Large intestine (tissue), 12 donors: ENCODE measurements at places on chromosomes 6 and 20.

- no peaks in the 10 kb centered on the region for H3K36me3 ChIP-seq
- H3K27me3 ChIP-seq, result no peaks in the 10 kb centered on the region
- H3K27ac ChIP-seq, result no peak overlapping the region
Observed at GRCh38 chr20:44170816-44171410, 16.1 kb downstream of the JPH2 start.

- peak; percentile 14 for DNase-seq
- H3K36me3 ChIP-seq, result peaks cover 35% of the 10 kb centered on the region
- H3K4me1 ChIP-seq, result peaks cover 12% of the 10 kb centered on the region
Observed at GRCh38 chr6:33577106-33577535, 3.0 kb downstream of the BAK1 start.

GRCh38 chr6:4404415-4404814 is 269.0 kb upstream of the ECI2 start:
- H3K27me3 ChIP-seq, result no peaks in the 10 kb centered on the region
- H3K4me3 ChIP-seq, result no peak overlapping the region
- H3K4me1 ChIP-seq, result no peaks in the 10 kb centered on the region
- no peak for DNase-seq
- H3K36me3 ChIP-seq, result no peaks in the 10 kb centered on the region
- no peak overlapping the region for H3K27ac ChIP-seq

DNA sequence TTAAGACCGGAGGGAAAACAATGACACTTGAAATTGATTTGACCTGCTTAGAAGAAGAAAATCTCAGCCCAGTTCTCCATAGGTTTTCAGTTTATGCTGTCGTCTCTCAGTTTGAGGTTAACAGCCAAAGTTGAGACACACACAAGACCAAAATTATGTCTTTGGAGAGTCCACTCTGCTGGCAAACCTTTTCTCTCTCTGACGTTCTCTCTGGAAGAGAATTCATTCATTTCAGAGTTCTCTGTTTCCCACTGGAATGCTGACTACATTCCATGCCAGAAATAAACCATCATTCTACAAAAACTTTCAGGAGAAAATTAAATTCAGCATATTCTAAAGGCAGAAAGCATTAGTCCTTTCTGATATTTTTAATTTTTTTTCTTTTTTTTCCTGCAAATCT is 155.2 kb downstream of the TFAP2A start:
- H3K27me3 ChIP-seq, result no peaks in the 10 kb centered on the region
- H3K27ac ChIP-seq, result no peak overlapping the region
- H3K4me1 ChIP-seq, result no peaks in the 10 kb centered on the region
- no peaks in the 10 kb centered on the region for H3K36me3 ChIP-seq

DNA sequence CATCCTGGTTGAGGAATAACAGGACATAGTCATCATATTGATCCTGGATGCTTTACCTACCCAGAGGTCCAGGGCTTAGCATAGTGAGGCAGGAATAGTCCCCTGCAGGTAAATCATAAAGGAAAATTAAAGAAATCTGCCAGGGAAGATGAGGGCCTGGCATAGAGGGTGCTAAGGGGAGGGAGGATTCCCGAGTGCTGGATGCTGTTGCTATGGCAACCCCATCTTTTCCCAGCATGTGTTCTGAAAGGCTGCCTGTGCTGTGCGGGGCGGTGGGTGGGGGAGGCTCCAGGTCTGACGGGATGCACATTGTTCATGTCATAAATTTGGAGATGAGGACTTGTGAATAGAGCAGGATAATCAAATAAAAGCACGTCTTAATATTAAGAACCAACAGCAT is 212.6 kb upstream of the PCSK2 start:
- H3K27ac ChIP-seq, result no peak overlapping the region
- no peak for DNase-seq
- H3K4me1 ChIP-seq, result no peaks in the 10 kb centered on the region
- no peak overlapping the region for H3K4me3 ChIP-seq
- H3K36me3 ChIP-seq, result no peaks in the 10 kb centered on the region
- no peaks in the 10 kb centered on the region for H3K27me3 ChIP-seq

DNA sequence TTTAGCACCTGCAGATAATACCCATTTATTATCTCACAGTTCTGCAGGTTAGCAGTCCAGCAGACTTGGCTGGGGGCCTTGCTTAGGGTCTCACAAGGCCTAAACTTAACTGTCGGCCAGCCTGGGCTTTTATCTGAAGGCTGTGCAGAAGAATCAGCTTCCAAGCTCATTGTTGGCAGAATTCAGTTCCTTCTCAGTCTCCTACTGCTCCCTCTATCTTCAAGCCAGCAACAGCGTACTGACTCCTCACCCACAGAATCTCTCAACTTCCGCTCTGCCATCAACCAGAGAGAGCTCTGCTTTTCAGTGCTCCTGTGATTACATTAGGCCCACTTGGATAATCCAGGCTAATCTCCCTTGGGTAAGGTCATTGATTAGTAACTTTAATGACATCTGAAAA is 30.2 kb upstream of the NHSL1 start:
- no peaks in the 10 kb centered on the region for H3K27me3 ChIP-seq
- no peak overlapping the region for H3K4me3 ChIP-seq
- DNase-seq, result no peak
- H3K4me1 ChIP-seq, result no peaks in the 10 kb centered on the region
- no peak overlapping the region for H3K27ac ChIP-seq

DNA sequence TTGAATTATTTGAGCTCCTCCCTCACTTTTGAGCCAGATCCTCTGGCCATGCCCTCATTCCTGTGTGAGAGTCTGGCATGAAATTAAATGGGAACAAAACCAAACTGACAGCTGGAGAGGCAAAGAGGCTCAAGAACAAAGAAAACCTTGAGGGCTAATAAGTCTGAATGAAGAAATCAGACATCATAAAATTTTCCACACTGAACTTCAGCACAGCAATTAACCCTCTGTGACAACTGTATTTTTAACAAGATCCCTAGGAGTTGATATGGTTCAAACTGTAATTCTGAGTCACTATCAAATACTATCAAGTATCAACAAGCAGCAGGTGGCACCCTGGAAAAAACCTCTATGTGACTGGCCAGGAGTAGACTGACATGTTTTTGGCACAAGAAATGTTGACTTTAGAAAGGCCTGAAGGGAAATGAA is 109.4 kb upstream of the EMILIN3 start:
- DNase-seq, result peak; percentile 40
- no peak overlapping the region for H3K4me3 ChIP-seq
- no peaks in the 10 kb centered on the region for H3K27me3 ChIP-seq
- peaks cover 38% of the 10 kb centered on the region for H3K36me3 ChIP-seq
- H3K27ac ChIP-seq, result no peak overlapping the region
- H3K4me1 ChIP-seq, result peaks cover 5% of the 10 kb centered on the region
